NCI-H2171 (cell line): ENCODE measurements at places on chromosomes 2 and 18.
A peak's percentile ranks its signal among the peaks of the same experiment; 100 is the strongest.

DNA sequence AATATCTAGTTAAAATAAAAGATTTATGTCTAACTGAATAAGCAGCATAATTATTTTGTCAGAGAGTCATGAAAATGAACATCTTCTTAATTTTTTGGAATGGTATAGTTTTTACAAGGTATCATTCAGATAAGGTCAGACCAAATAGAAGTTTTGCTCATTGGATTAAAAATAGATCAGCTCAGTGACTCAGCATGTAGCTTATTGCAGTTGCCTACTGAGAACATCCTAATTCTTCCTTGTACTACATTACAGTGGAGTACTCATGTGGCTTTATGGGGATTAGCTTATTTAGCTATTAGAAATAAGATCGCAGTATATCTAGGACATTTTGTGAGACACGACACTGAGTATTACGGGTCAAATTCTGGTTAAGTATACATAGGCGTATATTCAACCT, 38.2 kb upstream of the PPM1B start:
- DNase-seq, result no peak

GRCh38 chr2:71700658-71701397, 247.5 kb downstream of the DYSF start:
- no peak for DNase-seq

GRCh38 chr2:240164586-240164985, 24.1 kb upstream of the OTOS start:
- DNase-seq, result no peak

- no peak for DNase-seq
Observed at GRCh38 chr2:197248623-197249022, 62.0 kb downstream of the ANKRD44 start.

DNA sequence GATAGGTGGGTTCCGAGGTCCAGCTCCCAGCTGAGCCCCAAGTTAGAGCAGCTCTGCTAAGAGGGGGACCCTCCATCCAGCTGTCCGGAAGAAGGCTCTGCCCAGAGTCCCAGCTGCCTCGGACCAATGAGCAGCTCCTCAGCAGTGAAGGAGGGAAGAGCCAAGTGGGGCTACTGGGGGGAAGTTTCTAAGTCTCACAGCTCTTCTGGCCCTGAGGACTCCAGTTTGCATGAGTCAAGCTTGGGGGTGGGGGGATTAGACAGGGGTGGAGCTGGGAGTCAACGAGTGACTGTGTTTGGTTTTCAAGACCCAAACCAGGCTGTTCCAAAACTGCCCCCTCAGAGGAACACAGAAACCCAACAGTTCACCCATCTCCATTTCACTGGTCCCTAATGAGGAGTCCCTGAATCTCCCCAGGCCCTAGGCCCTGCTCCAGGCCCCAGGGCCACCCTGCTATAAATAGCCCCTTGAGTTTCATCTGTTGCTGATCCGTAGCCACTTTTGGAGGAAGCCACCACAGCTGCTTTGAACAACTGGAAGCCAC, 100.9 kb downstream of the TNS1 start:
- DNase-seq, result no peak

DNA sequence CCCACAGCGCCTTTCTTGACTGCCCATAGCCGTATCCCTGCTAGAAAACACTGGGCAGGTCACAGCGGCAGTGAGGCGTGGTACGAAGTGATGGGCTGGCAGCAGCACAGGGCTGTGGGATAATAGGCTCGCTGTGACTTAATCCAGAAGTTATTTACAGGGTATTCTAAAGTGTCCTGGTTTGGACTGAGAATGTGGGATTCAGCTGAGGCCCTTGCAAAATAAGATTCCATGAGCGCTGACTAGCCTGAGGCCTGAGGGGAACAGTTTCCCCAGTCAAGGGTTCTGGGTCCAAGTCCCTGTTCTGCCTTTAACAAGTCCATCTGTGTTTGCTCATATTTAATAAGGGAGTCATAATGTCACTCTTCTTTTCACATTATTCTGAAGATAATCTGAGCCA, 34.6 kb downstream of the SETBP1 start:
- DNase-seq, result no peak

DNA sequence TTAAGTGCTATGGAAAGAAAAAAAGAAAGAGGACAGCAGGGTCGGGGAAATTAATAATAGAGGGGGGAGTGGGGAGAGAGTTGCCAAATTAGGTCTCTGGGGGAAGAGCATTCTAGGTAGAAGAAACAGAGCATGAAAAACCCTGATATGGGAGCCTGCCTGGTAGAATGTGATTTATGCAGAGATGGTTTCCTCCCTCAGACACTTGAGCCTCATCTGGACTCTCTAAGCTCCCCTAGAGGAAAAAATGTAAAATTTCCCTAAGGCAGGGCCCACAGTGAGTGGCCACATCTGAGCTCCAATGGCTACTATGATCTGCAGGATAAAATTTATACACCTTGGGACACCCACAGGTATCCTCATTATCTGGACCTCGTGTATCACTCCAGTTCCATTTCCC, 20.6 kb upstream of the EPAS1 start:
- DNase-seq, result no peak

- DNase-seq, result no peak
Observed at GRCh38 chr18:51039138-51040112, 9.4 kb downstream of the SMAD4 start.

DNA sequence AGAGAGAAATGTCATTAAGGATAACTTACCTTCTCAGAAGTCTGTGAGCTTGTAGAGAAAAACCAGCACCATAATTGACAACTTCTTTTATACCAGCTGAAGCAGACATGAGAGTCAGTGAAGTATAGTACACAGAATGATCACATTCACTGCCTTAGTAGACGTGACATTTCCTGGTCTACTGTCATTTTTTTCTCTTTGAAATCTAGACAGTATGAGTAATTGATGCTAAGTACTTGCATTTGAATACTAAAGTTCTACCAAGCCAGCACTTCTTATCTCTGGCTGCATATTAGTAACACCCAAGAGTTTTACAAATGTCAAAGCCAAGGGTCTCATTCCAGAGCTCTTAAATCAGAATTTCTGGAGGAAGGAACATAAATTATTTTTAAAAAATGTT, 25.4 kb upstream of the ACADL start:
- no peak for DNase-seq

DNA sequence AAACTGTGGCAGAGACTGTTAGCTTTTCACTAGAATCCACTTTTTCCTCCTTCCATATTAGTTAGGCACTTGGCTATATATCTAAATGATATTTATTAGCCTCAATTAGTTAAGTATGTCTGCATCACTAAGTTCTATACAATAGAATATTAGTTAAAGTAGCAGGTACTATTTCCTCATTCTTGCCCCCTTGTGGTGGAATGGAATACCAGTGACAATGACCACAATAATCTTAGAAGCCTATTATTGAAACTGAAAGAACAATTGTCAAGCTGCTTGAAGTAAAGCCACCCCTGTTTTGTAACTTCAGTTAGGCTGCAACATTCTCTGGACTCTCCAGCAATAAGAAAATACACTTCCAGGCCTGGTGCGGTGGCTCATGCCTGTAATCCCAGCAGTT, 476.3 kb upstream of the VWC2L start:
- DNase-seq, result no peak

- no peak for DNase-seq
Observed at GRCh38 chr2:105179469-105180372, 61.8 kb upstream of the GPR45 start.

DNA sequence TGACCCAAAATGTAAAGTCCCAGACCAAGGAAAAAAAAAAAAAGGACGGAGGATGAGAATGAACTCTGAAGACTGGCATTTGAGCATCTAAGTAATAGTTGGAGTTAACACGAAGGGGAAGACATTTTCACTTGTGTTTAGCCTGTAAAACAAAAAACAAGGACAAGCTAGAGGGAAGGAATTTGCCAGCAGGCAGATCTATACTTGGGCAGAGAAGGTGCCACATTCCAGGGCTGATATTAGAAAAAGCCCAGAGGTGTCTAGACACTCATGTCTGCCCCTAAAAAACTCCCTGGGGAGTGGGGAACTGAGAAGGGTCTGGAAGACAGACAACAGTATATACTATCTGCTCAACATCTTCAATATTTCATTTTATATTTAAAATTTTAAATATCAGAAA, 171.1 kb downstream of the ZEB2 start:
- no peak for DNase-seq

GRCh38 chr2:238513346-238513745, 86.6 kb downstream of the ASB1 start:
- no peak for DNase-seq

DNA sequence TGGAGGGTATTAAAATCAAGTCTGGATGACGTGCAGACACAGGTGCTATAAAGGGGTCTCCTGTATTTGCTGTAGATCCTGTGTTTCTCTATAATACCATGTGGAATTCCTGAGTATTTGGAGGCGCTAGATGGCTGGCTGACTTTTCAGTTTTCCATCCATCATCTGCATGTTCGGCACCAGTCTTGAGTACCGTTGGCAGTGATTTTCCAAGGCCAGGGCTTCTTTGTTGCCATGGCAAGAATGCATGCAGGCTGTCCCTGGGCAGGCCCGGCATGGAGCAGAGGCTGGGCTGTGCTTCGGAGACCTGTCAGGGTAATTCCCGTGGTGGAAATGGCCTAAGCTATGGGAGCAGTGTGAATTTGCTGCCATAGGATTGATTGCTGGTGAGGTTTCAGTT, 405.9 kb upstream of the HS6ST1 start:
- DNase-seq, result no peak

- no peak for DNase-seq
Observed at GRCh38 chr18:28045880-28046279, 131.1 kb downstream of the CDH2 start.

- DNase-seq, result no peak
Observed at GRCh38 chr2:215845839-215846586, 167.3 kb downstream of the MREG start.

DNA sequence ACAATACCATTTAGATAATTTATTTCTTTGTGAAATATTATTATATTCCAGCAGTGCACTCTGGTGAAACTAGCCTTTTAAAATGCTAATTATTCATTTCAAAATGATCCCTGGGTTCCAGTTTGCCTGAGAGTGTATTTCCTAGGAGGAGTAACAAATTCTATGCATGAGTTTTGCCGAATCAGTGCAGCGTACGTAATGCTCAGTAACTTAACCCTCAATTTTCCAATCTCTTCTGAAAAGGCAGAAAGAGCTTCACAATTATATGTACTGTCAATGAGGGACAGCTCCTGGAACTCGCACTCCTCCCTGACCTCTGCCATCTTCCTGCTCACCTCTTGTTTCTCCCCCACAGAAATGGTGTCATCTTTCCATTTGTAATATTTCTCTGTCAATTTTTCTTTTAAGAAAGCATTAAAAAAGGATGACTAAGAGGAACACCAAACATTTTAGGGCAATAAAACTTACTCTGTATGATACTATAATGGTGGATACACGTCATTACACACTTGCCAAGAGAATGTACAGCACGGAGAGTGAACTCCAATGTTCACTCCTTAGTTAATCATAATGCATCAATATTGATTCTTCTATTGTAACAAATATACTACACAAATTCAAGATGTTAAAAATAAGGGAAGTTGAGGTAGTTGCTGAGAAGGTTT, 25.7 kb upstream of the XIRP2 start:
- no peak for DNase-seq

GRCh38 chr2:18378020-18378653, 182.3 kb downstream of the RDH14 start:
- peak; percentile 46 for DNase-seq

DNA sequence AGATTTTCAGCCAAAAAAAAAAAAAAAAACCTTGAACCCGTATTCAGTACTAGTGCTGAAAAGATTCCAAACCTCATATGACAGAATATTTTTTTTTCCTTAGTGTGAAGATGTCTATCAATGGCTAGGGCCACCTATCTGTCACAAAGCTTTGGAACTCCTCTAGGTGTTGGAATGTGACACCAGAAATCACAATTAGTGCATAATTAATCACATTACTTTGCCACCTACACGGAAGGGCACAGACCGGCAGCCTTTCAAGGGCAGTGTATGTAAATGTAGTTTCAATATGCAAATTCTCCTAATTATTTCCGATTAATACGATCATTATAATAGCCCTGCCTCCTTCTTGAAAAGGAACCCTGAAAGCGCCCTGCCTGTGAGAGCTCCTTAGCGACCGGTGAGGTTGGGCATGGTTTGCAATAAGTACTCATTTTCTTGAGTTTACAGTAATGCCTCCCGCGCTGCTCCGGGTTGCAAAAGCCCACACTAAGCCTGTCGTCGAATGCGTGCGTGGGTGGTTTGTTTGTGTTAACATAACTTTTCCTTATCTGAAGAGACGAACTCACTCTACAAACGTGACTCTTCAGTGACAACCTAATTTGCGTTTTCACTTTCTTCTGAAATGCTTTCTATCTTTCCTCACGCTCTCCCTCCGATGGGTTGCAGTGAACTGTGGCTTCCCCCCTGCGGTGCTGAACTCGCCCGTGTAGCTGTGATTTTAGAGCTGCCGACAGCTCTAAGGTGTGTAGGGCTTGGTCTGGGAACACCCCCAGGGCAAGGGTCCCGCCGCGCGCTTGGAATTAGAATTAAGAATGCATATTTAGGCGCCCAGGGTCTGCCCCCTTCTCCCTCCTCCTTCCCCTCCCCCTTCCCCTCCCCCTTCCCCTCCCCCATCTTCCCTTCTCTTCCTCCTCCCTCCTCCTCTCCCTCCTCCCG, 765 bp upstream of the ID2 start:
- DNase-seq, result peak; percentile 58

- no peak for DNase-seq
Observed at GRCh38 chr18:56532176-56532840, 106.1 kb downstream of the TXNL1 start.

DNA sequence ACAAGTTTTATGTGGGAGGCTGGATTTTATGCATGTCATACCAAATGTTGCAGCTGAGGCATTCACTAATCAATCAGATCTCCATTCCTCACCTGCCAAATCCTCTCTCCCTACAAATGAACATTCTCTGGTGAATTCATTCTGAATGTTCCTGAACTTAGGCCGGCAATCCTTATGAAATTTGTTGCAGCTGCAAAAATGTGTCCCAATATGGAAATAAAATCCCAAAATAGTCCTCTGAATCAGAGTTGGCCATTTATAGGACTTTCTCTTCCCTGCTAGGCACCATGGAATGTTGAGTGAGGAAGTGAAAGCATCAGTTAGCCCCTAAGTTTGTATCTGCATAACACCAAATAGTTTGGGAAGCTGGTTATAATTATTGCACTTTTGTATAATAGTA, 25.6 kb downstream of the GCA start:
- no peak for DNase-seq

DNA sequence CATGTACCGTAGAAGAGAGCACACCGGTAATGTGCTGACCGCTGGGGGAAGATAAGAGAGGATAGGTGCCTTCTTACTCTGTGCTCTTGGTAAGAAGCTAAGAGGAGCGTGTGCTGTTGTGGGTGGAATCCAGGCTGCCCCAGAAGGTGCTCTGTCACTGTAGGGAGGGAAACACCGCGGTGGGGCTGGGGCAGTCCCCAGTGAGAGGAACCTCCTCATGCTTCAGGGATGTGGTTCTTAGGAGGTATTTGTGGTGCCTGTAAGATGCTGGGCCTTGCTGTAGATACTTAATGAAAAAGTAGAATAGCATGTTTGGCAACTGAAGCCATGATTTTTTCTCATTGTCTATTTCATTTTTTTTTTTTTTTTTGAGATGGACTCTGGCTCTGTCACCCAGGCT, 1.1 kb downstream of the COLEC11 start:
- no peak for DNase-seq
